ENCODE measurements at places on chromosomes 4 and X. TPM values are rescaled to one million over a fixed set of nuclear protein-coding genes. Genes with fewer than 3 reads are reported as not detected.

The YIPF7 gene
- 0.88 TPM for total RNA-seq

DNA sequence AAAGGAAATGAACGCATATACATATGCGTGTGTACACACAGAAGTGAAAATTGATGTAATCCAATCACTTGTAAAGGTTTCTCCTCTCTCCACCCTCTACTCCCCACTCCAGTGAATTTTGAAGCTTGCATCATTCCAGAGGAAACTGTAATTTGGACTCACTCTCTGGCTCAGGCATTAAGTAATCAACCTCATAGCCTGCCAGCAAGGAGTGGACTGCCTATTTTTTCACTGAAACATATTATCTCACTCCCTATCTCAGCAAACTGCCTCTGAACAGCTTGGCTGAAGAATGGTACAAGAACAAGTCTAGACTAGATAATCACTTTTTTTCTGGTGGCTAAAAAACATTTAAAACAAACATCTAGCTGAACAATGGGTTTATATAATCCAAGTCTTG lies 124.2 kb downstream of the C4orf51 start:
- no peaks in the 10 kb centered on the region for H3K36me3 ChIP-seq
- H3K27me3 ChIP-seq, result no peaks in the 10 kb centered on the region
- H3K4me1 ChIP-seq, result no peaks in the 10 kb centered on the region
- H3K27ac ChIP-seq, result no peak overlapping the region
- H3K4me3 ChIP-seq, result no peak overlapping the region
- no peak for DNase-seq

- H3K27ac ChIP-seq, result peak overlapping the region; percentile 99
- peak overlapping the region; percentile 94 for H3K4me3 ChIP-seq
- DNase-seq, result peak; percentile 13
- H3K4me1 ChIP-seq, result peaks cover 6% of the 10 kb centered on the region
- no peaks in the 10 kb centered on the region for H3K27me3 ChIP-seq
- no peaks in the 10 kb centered on the region for H3K36me3 ChIP-seq
Measured at GRCh38 chr4:102501447-102501696, 213 bp downstream of the NFKB1 start.

DNA sequence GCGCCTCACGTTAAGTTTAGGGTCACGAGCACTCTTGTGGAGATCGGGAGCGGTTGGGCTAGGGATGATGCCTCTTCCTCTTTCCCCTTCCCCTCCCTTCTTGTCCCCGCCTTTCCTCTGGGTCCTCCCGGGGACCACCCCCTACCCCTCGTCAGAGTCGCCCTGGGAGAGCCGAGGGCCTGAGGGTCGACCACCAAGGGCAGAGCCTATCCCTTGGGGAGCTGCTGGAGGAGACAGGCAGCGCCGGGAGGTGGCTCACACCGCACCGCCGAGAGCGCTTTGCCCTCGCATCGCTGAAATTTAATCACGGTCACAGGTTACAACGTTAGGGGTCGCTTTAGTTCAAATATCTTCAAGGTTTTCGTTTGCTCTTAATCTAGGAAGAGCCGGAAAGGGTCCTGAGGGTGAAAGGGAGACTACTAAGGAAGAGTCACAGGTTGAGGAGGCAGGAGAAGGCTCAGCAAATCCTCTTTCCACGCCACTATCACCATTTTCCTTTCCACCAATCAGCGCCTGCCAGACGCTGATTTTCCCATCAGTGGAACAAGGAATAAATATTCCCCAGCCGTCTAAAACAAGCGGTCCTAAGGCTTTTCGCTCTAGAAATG lies 528 bp upstream of the SNCA start:
- peaks cover 15% of the 10 kb centered on the region for H3K4me1 ChIP-seq
- no peaks in the 10 kb centered on the region for H3K27me3 ChIP-seq
- H3K27ac ChIP-seq, result peak overlapping the region; percentile 89
- H3K4me3 ChIP-seq, result peak overlapping the region; percentile 87
- H3K36me3 ChIP-seq, result no peaks in the 10 kb centered on the region

DNA sequence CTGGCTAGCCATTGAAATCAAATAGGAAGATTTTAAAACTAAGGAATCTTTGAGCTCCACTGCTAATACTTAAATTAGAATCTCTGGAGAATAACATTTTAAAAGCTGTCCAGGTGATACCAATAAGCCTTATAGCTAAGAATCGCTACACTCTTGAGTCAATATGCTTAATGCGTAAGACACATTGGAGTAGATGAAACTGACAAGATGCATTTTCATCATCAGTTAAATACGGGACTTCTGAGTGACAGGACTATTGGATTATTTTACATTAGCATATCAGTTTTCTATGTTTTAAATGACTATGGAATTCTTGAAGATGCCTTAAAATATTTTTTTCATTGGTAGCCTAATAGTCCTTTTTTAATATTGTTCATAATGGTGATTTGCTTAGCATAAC lies 80.2 kb downstream of the ATOH1 start:
- H3K27me3 ChIP-seq, result no peaks in the 10 kb centered on the region
- H3K4me1 ChIP-seq, result no peaks in the 10 kb centered on the region
- no peak overlapping the region for H3K4me3 ChIP-seq
- no peaks in the 10 kb centered on the region for H3K36me3 ChIP-seq

The ABCB7 gene
- 25.0 TPM for total RNA-seq

DNA sequence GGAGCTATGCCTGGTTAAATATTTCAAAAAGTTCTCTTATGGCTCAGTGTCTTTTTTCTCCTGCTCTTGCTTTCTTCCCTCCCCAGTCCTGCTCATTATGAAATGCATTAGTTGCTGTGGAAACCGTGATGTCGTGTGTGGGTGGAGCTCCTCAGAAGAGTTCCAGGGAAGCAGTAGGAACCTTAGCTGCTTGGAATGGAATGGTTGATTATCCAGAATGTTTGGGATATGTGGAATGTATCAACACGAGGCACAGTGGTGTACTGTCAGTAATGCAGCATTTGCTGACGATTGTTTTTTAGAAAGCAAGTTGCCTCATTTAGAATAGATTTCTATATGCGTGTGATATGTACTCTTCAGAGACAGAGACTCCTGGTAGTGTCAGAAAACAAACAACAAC lies 333.2 kb downstream of the ARHGAP10 start:
- peak overlapping the region; percentile 49 for H3K27ac ChIP-seq
- DNase-seq, result peak; percentile 87
- no peak overlapping the region for H3K4me3 ChIP-seq
- H3K27me3 ChIP-seq, result no peaks in the 10 kb centered on the region
- H3K36me3 ChIP-seq, result no peaks in the 10 kb centered on the region
